ENCODE measurements at places on chromosomes 16 and 17. TPM values are rescaled to one million over a fixed set of nuclear protein-coding genes. Genes with fewer than 3 reads are reported as not detected.

TGFB1I1 gene
- total RNA-seq = 0.74 TPM

STAC2 gene
- total RNA-seq = not detected

NACA2 gene
- total RNA-seq = not detected

CCL1 gene
- 21.9 TPM for total RNA-seq

TRPV2 gene
- 57.5 TPM for total RNA-seq

SCARF1 gene
- total RNA-seq = 1.6 TPM

PRR29 gene
- total RNA-seq = 0.67 TPM

SDR42E1 gene
- 11.2 TPM for total RNA-seq

NLRC5 gene
- 121 TPM for total RNA-seq

Data from activated CD8-positive, alpha-beta memory T cell treated with anti-CD3 and anti-CD28 coated beads for 36 hours (primary cell).